ENCODE measurements at places on chromosomes 12 and 14. TPM values are rescaled to one million over a fixed set of nuclear protein-coding genes. Genes with fewer than 3 reads are reported as not detected.

HCAR1 gene
- total RNA-seq, result not detected

C12orf75 gene
- 140 TPM for total RNA-seq

INTS13 gene
- 23.8 TPM for total RNA-seq

CACNA1C gene
- total RNA-seq, result 0.03 TPM

GPR137C gene
- total RNA-seq, result 0.17 TPM

KANSL2 gene
- 38.7 TPM for total RNA-seq

VDR gene
- total RNA-seq, result 3.0 TPM

RAD9B gene
- total RNA-seq, result 0.09 TPM

BIN2 gene
- 0.17 TPM for total RNA-seq

BDKRB1 gene
- 0.38 TPM for total RNA-seq

SLC5A8 gene
- not detected for total RNA-seq

DPPA3 gene
- not detected for total RNA-seq

KRT8 gene
- 4,500 TPM for total RNA-seq

CALM1 gene
- total RNA-seq, result 301 TPM

PDE3A gene
- total RNA-seq, result 2.6 TPM

SLC39A2 gene
- total RNA-seq, result 0.09 TPM

PTGER2 gene
- total RNA-seq, result 3.8 TPM

DHRS2 gene
- total RNA-seq, result 6.1 TPM

DHRS4 gene
- total RNA-seq, result 45.8 TPM

PRH2 gene
- not detected for total RNA-seq

OTOGL gene
- not detected for total RNA-seq

MYF6 gene
- not detected for total RNA-seq

GPR84 gene
- total RNA-seq, result not detected

CCDC88C gene
- total RNA-seq, result 7.4 TPM

DTD2 gene
- 15.4 TPM for total RNA-seq

TAS2R13 gene
- not detected for total RNA-seq

KRT7 gene
- total RNA-seq, result 4,828 TPM

HAL gene
- total RNA-seq, result 0.29 TPM

SERPINA9 gene
- not detected for total RNA-seq

ESR2 gene
- 0.09 TPM for total RNA-seq

PLA2G1B gene
- not detected for total RNA-seq

PLXNC1 gene
- 0.09 TPM for total RNA-seq

OLR1 gene
- 1.3 TPM for total RNA-seq

OR4N2 gene
- not detected for total RNA-seq

CCDC177 gene
- total RNA-seq, result 0.02 TPM

KCNH5 gene
- total RNA-seq, result not detected

KCNC2 gene
- not detected for total RNA-seq

DLK1 gene
- total RNA-seq, result 0.42 TPM

CD27 gene
- total RNA-seq, result not detected

TAS2R19 gene
- not detected for total RNA-seq

PAH gene
- total RNA-seq, result not detected

ABHD12B gene
- not detected for total RNA-seq

TAS2R8 gene
- total RNA-seq, result not detected

TMEM229B gene
- 0.23 TPM for total RNA-seq

ARHGEF25 gene
- 5.7 TPM for total RNA-seq

ACVRL1 gene
- total RNA-seq, result 0.14 TPM

A2M gene
- total RNA-seq, result 0.09 TPM

PFKM gene
- total RNA-seq, result 23.7 TPM

ARID4A gene
- 5.0 TPM for total RNA-seq

MANSC1 gene
- total RNA-seq, result 5.3 TPM

IGF1 gene
- not detected for total RNA-seq
